RCC 7860 (cell line): ENCODE measurements at places on chromosomes 1 and 21.

- DNase-seq, result no peak
These were observed 10.7 kb upstream of the PHTF1 start for GRCh38 chr1:113770031-113770430.

- DNase-seq, result no peak
These were observed 94.2 kb downstream of the DISC1 start for GRCh38 chr1:231720652-231721325.

GRCh38 chr21:15491100-15491499 is 238.7 kb upstream of the USP25 start:
- DNase-seq, result no peak

GRCh38 chr1:1627829-1628753 is 3.9 kb upstream of the MMP23B start:
- DNase-seq, result no peak

DNA sequence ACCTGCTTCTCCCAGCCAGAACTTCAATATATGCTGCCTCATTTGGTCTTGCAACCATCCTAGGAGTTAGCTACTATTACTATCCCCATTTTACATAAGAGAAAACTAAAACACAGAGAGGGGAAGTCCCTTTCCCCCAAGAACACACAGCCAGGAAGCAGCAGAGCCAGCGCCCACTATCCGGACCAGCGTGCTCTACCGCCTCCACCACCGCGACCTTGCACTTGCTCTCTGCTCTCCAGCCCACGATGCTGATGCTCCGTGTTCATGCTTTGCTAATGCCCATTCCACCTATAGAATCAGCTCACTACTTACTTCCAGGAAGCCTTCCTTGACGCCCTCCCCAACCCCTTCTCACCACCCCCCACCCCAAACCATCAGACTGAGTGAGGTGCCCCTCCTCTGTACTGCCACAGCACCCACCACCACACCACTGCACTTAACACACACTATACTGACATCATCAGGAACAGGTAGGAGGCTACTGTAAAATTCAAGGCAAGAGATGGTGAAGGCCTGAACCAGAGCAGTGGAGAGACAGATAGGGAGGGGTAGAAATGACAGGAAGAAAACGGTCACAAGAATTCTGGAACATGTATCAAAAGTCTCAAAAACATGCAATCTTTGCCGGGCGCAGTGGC is 9.4 kb downstream of the TMEM53 start:
- DNase-seq, result no peak

DNA sequence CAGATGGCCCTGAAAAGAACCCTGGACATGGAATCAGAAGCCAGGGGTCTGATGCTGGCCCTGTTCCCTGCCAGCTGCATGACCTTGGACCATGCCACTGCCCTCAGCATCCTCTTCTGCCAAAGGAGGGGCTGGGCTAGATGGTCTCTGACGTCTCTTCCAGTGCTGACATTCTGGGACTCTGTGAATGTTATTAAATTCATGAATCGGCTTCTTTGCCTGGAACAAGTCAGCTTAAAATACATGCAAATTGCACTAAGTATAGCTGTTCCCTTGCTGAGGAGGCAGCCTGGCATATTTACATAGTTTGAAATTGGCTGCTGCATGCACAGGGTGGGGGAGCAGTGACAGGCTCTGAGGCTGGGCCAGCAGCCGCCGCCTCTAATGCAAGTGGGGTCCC is 23.8 kb downstream of the KCNA2 start:
- no peak for DNase-seq

- DNase-seq, result no peak
These were observed 59.1 kb downstream of the SLC19A1 start for GRCh38 chr21:45482899-45483821.

DNA sequence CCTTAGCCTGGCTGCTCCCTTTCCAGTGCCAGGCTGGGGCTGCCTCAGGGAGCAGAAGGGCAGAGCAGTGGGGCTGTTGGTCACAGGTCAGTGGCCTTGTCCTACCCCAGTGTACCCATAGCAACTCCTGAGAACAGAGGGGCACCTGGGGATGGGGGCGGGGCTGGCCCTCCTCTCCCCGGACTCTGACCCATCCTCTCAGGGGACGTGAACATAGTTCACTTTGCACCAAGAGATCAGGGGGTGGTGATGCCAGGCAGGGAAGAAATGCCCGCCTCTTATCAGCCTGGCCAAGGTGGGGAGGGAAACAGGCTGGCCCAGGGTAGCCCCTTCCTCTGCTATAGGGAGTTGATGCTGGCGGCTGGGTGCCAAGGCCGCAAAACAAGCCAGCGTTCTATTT is 4.9 kb downstream of the ETNK2 start:
- no peak for DNase-seq

GRCh38 chr1:24091971-24092482 is 19.9 kb downstream of the MYOM3 start:
- DNase-seq, result no peak

DNA sequence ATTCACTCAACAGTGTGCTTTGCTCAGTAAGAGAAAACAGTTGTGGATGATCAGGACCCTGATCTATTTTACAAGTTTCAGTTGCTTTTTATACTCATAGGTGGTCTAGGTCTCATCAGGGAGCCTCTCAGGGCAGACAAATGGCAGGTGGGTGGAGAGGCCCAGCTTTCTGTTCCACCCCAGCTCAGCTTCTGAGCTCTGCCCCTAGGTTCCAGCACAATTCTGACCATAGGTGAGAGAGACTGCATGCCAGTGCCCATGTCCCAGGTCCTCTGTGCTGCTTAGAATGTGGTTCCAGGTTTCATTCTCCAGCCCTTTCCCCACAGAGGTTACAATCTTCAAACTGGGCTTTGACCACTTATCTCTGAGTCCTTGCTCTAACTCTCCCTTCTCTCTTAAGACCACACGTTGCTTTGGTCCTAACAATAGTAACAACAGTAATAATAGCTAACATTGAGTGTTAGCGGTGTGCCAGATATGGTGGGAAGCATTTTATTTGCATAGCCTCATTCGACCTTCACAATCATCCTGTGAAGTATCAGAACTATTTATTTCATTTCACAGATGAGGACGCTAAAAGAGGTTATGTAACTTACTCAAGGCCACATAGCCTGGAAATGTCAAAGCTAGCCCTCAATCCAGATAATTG is 19.6 kb upstream of the DUSP10 start:
- DNase-seq, result no peak

GRCh38 chr1:110212169-110213142 is 2.3 kb downstream of the KCNC4 start:
- DNase-seq, result no peak

DNA sequence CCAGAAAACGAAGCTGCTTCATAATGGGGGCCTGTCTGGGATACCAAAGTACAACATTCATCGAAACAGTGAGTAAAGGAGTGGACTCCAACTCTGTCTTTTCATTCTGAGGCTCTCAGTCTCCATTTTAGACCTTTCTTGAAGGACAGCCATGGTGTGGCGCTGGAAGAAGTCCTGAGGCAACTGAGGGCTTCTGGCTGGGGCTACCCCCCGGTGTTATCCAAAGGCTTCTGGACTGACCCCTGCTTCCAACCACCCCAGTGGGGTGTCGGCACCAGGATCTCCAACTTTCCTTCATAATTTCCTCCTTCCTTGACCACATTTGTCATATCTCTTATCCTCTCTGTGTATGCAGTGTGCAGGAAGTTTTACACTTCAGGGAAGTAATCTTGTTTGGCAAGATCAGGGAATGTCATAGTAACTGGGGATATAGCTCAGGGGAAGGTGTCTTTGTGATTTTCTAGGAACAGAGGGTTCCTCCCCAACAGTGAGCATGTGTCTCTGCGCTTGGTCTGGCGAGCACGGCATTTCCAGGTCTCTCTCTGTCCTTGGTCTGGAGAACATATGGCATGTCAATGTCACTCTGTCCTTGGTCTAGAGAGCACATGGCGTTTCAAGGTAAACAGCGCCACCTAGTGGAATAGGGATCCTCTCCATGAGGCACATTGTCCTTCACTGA is 19.4 kb upstream of the BSDC1 start:
- peak; percentile 60 for DNase-seq

DNA sequence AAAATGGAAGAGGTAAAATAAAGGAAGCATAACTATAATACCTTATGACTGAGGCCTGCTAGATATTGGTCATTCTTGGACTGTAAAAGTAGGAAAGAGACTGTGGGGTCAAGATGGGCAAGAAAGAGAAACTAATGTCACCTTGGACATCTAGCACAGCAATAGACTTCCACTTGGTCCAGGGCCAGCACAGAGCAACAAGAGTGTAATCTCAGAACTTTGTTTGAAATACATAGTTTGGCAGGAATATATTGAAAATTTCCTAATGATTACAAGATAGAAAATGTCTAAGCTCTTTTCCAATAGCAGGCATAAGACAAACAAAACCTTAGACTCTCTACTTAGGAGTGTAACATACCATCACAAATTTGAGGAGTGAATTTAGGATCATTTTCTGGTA is 4.6 kb downstream of the LRRC8C start:
- no peak for DNase-seq

- DNase-seq, result no peak
These were observed 3.2 kb downstream of the TRIM17 start for GRCh38 chr1:228413241-228414010.
